ENCODE measurements at places on chromosomes 13 and 19.

DNA sequence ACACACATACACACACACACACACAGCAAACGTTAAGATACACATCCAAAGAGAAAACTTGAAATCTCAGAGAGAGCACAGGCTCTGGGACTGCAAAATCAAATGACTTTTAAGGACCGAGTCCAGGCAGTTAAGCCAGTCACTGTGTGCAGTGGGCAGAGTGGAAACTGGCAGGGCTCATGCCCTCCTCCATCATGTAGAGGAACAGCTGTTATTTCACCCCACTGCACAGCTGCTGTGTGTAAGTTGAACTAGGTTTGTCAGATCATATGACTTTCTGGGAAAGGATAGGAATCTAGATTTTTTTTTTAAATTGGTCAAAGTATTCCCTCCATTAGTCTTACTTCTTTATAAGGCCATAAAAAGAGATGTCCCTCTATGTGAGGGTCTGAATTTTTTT lies 1002.1 kb downstream of the UQCRFS1 start:
- DNase-seq: no peak

DNA sequence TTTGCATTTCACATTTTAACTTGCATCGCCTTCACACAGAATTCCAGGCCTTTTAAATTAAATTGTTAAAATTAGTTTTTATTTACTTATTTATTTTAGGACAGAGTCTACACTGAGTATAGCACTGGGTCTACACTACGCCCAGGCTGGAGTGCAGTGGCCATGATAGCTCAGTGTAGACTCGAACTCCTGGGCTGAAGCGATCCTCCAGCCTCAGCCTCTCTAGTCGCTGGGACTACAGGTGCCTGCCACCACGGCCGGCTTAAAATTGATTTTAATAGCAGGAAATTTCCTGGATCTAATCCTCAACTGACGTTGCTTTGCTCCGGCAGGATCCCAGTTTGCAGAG lies 301 bp upstream of the ZNF610 start:
- no peak for DNase-seq

GRCh38 chr19:10724573-10725071 lies 6.7 kb downstream of the DNM2 start:
- DNase-seq: no peak

DNA sequence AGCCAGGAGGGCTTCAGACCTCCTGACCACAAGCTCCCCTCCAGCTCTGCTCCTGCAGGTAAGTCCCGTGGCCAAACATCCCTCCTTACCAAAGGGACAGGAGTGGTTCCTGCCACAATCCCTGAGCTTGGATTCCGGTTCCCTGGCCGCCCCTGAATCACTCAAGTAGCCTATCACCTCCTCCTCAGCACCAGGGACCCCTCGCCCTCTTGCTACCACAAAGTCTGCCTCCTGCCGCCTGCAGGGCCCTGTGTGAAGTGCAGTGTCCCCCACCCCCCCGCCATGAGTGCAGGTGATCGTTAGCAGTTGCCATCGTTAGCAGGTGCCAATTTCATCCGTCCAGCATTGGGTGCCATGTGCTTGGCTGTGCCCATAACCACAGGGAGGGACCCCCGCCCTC lies 40.8 kb upstream of the RANBP3 start:
- no peak for DNase-seq

GRCh38 chr13:33717775-33718174 lies 100.2 kb upstream of the RFC3 start:
- no peak for DNase-seq

DNA sequence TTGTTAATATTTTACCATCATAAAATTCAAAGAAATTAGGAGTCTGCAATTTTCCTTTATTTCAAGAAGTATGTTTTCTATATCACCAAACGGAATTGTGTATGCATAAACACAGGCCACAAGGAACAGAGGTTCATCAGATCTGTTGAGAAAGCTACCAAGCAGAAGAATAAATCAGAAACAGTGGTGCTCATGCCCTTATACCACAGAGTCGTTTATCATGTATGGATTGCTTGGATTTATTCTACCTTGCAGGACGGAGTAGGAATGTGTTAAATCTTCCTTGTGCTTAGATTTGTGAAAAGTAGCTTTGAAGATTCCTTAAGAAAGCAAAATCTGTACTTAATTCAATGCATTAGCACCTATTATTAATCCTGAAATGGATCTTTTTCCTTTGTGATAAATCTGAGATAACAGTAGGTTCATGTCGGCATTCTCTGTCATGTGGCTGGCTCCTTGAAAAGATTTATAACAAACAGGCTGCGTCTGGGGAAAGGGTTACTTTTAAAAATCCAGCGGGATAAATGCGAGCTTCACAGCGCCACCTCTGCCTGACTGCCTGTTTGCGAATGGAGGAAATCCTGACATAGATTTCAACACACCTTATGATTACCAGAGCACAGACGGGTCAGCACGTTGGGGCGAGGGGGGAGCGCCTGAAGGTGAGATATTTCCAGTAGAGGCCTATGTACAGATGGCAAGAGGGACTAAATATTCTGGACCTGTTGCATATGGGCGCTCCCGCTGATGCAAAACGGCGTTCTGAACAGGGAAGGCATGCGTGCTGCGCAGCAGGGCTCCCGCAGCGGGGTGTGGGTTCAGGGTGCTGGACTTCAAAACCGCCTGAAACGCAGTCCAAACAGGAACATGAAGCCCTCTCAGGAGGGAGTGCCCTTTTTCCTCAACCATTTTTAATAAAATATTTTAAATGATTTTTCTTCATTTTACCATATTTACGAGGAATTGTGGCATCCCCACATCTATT lies 445.5 kb upstream of the SGCG start:
- no peak for DNase-seq

DNA sequence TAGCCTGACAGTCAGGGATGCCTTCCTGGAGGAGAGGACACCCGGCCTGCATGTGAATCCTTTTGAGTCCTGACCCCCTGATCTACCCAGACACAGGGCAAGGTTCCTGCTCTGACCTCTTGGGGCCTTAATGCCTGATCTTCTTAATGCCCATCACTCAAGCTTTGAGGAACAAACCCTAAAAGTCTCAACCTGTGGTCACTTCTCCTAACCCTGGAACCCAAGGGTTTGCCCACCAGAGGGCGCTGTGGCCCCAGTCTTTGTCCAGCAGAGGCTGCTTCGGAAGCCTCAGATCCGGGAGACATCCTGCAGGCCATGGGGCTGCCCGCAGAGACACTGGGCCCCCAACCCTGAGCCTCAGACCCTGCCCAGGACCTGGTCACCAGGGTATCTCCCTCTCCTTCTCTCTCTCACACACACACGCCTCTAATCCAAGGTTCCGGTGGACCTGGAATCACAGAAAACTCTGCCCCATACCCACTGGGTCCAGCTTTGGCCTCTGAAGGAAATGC lies 9.8 kb upstream of the DPF1 start:
- DNase-seq: no peak

DNA sequence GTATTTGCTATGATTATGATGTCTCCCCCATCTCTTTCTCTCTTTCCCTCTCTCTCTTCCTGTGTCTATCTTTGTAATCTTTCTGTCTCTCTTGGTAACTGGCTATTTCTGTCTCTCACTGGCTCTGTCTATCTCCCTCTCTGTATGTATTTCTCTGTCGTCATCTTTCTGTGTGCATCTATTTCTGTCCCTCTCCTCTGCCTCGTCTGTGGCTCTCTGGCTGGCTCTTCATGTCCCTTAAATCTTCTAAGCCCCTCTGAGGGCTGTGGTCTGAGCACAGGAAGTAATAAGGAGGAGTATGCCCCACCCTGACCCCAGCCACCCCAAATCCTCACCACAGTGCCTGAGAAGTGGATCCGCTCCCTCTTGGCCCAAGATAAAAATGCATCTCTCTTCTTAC lies 104.4 kb downstream of the DNAJC15 start:
- DNase-seq: no peak

GRCh38 chr13:35260316-35260715 lies 216.2 kb downstream of the MAB21L1 start:
- DNase-seq: no peak

GRCh38 chr13:97761796-97762540 lies 191.5 kb upstream of the IPO5 start:
- DNase-seq: no peak

GRCh38 chr19:53586277-53586691 lies 45.5 kb upstream of the DPRX start:
- DNase-seq: no peak

GRCh38 chr19:36987091-36987490 lies 71.0 kb downstream of the ZNF568 start:
- no peak for DNase-seq

DNA sequence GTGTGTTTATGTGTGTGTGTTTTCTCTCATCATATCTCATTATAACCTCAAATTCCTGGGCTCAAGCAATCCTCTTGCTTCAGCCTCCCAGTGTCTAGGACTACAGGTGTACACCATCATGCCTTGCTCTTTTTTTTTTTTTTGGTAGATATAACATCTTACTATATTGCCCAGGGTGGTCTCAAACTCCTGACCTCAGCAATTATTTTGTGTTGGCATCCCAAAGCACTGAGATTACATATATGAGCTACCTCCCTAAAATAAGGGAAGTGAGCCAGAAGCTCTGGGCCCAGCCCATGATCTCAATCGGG lies 448 bp upstream of the ZNF543 start:
- no peak for DNase-seq

DNA sequence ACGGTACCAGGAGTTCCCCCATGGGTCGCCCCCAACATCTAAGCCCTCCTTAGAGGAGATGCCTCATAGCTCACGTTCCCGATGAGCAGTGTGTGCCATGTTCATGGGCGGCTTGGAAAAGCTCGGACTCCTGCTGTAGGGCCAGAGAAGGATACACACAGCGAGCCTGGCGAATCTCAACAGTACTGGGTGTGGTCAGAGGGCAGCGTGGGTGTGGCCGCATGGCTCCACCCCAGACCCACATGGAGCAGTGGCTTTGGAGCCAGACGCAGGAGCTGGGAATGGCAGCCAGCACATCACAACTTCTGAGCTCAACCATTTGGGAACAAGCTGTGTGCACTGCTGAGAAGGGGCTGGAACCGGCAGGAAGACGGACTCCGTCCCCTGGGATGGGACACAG lies 15.6 kb downstream of the CAPS start:
- DNase-seq: no peak

DNA sequence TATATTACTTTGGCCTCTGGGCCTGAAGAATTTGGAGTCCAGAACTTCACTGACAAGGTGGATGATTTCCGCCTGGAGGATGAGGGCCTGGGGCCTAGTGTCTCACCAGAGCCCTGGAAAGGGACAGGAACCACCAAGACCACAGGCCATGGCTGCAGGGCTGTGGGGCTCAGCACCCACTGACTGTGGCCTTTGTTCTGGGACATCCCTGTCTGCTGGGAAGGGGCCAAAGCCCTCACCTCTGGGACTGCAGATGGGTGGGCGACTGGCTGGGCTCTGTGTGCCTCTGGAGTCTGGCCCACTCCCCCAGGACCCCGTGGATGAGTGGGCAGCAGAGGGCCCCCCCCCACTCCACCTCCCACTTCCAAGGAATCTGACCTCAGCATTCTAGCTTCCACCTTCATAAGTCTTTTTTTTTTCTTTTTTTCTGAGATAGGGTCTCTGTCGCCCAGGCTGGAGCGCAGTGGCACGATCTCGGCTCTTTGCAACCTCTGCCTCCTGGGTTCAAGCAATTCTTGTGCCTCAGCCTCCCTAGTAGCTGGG lies 20.3 kb downstream of the CHST8 start:
- DNase-seq: no peak

- no peak for DNase-seq
Measured at GRCh38 chr13:76466043-76466442, 420.2 kb downstream of the KCTD12 start.

DNA sequence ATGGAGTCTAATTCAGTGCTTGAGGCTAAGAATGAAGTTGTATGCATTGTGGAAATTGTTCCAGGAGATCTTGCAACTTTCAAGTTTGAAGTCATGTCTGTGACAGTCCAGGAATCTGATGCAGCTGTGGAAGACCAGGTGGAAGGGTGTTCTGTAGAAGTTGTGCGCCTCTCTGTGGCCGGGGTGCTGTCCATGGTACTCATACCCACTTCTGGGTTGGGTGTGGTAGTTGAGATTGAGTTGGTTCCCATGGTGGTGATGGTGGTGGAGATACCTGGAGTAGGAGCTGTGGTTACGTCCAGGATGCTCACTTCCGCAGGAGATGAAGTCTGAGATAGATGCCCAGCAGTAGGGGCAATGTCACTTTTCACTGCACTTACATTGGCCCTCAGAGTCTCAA lies 44.3 kb downstream of the MUC16 start:
- DNase-seq: no peak

DNA sequence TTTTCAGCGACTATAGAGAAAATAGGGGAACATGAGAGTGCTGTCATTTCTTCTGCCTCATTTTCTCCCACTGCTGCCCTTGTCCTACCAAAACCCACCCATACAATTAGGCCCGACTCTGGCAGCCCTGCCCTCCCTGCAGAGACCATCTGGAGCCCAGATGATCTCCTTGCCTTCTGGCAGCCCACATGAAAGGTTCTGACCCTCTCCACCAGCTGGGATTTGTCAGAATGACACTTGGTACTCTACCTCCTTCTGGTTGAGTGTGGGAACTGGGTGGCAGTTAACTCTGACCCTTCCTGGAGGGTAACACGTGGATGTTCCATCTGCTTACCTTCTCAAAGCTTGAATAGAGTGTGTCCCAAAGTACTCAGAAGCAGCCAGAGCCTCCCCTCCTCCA lies 21.0 kb upstream of the SIAH3 start:
- DNase-seq: no peak

DNA sequence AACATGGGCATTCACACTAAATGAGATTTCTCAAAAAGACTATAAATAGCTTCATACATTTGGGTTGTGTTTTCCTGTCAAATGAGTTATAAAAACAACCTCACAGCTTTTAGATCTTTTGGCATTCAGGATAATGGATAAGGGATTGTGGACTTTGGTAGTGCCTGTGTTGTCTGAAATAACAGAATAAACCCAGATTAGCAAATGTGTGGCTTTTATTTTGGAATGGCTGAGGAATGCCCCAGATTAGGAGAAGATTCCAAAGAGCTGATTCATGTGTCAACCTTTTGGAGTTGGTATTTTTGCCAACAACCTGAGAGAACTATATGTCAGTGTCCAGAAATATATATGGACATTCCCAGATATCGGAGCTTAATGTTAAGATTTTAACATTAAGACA lies 164.7 kb downstream of the MTUS2 start:
- no peak for DNase-seq

DNA sequence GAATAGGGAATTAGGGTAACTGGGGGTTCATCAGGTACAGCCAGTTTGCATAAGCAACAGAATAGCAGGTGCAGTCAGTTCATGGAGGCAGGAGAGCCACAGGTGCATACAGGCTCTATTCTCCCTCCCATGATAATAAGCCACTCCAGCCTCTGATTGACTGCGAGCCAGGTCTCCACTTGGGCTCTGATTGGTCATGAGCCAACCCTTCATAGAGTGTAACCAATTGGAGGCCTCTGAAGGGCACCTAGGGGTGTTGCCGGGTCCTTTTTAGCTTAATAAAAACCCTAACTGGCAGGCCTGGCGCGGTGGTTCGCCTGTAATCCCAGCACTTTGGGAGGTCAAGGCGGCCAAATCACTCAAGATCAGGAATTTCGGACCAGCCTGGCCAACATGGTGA lies 8.7 kb upstream of the CKM start:
- no peak for DNase-seq

GRCh38 chr13:45194081-45194939 lies 6.5 kb downstream of the KCTD4 start:
- DNase-seq: no peak

Data from DMS79 (cell line).